CD4-positive, alpha-beta T cell treated with Interleukin-1 beta for 1 hour (primary cell): ENCODE measurements at places on chromosomes 3 and 15.

DNA sequence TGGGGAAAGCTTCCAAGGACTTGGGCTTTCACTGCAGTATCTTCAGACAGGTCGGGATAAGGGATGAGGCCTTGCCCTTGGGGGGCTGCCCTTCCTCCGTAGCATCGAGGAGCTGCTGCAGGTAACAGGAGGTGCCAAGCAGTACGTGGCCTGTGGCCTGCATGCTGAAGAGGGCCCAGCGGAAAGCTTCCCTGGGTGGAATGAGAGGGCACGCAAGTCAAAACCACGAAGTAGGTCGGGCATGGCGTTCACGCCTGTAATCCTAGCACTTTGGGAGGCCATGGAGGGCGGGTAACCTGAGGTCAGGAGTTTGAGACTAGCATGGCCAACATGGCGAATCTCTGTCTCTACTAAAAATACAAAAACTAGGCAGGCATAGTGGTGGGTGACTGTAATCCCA, 12.9 kb downstream of the CIDEC start:
- DNase-seq = no peak

DNA sequence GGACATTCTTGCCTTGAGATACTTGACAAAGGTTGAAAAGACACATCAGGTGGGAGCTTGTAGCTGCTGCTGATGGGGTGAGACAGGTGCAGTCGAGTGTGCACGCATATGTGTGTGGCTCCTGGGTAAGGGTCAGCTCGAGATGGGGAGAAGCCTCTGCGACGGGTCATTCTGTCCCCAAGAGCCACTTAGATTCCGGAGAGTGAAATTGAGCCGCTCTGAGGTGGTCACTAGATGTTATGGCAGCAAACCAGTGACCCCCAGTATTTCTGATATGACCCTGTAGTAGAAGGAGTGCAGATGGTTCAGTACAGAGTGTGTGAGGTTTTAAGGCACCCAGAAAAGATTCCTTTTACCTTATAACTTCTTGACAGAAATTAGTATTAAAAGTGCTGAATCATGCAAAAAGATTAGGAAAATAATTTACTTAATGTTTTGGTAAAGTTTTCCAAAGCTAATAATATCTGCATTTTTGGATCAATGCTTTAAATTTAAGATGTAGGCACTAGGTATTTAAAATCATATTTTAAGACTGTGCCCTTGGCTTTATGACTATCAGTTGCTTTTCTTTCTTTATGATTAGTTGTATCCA, 241.9 kb upstream of the TOPAZ1 start:
- DNase-seq = no peak

GRCh38 chr3:57073628-57074027, 13.2 kb downstream of the SPATA12 start:
- DNase-seq = no peak

- no peak for DNase-seq
These were observed 87.1 kb downstream of the DNAJB8 start for GRCh38 chr3:128379367-128380160.

DNA sequence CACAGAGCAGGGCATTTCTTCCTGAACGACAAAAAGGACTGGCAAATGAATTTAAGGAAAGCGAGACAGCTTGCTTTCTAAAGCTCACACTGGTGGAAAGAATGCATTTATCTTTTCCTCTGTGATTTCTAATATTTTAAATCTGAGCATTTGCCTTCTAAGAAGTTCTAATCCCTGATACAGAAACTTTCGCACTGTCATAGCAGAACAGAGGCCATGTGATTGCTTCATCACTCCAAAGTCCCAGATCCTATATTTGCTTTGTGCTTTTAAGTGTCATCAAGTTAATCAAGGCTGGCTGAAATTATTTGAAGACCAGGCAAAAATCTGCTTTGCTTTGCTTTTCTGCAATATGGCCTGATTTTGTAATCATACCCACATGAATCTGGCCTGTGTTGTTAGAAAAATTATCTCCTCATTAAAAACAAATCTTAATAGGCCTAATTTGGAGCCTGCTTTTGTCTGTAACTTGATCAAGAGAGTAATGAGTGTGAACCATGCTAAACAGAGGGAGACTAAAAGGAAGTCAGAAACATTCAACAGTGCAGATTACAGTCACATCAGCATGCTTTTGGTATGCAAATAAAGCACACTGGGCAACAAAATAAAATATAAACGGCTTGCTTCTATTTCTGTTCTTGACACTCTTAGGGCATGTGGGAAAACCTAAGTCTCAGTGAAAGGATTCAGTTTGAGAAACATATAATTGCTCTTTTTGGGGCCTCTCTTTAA, 178.2 kb upstream of the ADAMTS9 start:
- DNase-seq = no peak

- DNase-seq = no peak
These were observed 33.4 kb upstream of the SCAANT1 start for GRCh38 chr3:63945558-63946096.

GRCh38 chr15:75887178-75887577, 16.5 kb upstream of the FBXO22 start:
- no peak for DNase-seq
